ENCODE measurements at places on chromosomes 11 and 22.

GRCh38 chr22:24285245-24285644 is 14.6 kb downstream of the SPECC1L start:
- DNase-seq, result no peak

DNA sequence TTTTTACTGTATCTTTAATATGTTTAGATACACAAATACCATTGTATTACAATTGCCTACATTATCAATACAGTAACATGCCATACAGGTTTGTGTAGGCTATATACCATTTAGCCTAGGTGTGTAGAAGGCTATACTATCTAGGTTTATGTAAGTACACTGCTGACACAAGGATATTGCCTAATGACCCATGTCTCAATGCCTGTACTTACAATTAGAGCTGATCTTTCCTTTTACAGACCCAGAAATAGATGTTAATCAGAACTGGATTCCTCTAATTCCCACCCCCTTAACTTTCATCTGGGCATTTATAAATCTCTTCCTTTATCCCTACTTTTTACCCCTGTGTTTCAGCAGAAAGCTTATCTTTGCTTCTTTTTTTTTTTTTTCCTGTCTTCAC is 229.5 kb downstream of the METTL15 start:
- no peak for DNase-seq

GRCh38 chr11:124276081-124276480 is 19.9 kb downstream of the OR8G5 start:
- DNase-seq, result no peak

- no peak for DNase-seq
Observed at GRCh38 chr22:25147642-25147928, 52.1 kb upstream of the CRYBB3 start.

GRCh38 chr11:118264569-118265465 is 720 bp upstream of the MPZL2 start:
- DNase-seq, result no peak

DNA sequence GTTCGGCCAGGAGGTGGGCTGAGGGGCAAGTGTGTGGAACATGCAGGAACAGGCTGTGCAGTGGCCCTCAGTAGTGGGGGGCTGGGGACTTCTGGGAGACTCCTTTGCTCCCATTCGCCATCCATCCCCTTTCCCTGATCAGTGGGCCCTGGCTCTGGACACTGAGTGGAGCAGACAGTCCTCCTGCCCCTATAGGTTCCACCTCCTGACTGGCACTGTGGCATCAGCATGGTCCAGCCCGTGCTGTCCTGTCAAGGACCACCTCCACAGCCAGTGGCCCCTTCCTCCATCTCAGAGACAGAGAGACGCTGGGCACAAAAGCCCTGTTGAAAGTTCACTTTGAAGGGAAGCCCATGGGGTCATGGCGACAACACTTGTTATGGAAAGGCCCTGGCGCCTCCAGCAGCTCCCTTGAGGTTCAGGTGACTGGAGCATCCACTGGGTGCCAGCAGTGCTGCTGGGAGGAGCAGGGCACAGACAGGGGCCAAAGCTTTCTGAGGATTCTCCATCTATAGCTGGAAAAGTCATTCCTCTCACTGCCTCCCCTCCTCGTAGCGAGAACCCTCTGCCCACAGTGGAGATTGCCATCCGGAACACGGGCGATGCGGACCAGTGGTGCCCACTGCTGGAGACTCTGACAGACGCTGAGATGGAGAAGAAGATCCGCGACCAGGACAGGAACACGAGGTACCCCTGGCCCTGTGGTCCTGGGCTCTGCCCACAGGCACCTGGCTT is 5.6 kb downstream of the DERL3 start:
- DNase-seq, result no peak

Measured in hematopoietic multipotent progenitor cell treated with erythropoietin and hydrocortisone succinate and interleukin-3 and kit ligand, for 17 days (in vitro differentiated cells).